ENCODE measurements at places on chromosomes 3 and 15.

- peaks cover 10% of the 10 kb centered on the region for H3K4me1 ChIP-seq
- H3K27me3 ChIP-seq = no peaks in the 10 kb centered on the region
- H3K36me3 ChIP-seq = no peaks in the 10 kb centered on the region
- no peak for DNase-seq
- H3K27ac ChIP-seq = no peak overlapping the region
These were observed 257.4 kb upstream of the CBLB start for GRCh38 chr3:106126067-106126845.

DNA sequence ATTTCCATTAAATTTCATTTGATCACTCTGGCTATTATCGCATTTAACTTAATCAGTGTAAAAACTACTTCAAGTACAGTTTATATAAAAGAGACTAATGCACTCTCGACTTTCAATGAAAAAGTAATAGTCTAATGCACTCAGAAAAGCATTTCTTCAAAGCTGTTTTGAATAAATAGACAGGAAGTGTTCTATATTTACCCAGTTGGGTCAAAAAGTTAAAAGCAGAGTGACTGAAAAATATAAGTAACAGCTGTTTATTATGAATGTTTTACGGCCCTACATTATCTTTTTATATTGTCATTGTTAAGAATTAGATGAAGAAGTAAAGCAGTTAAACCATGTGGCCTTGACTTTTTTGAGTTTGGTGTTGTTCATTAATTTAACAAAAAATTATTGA, 391.8 kb downstream of the ZPLD1 start:
- no peaks in the 10 kb centered on the region for H3K36me3 ChIP-seq
- DNase-seq = no peak
- no peak overlapping the region for H3K4me3 ChIP-seq
- H3K27me3 ChIP-seq = no peaks in the 10 kb centered on the region

- H3K27ac ChIP-seq = no peak overlapping the region
- peaks cover 93% of the 10 kb centered on the region for H3K27me3 ChIP-seq
- no peaks in the 10 kb centered on the region for H3K36me3 ChIP-seq
- H3K4me3 ChIP-seq = no peak overlapping the region
- no peak for DNase-seq
These were observed 184.8 kb downstream of the LSAMP start for GRCh38 chr3:116260491-116260890.

GRCh38 chr15:50500352-50500751, 46.1 kb downstream of the USP50 start:
- no peak overlapping the region for H3K4me3 ChIP-seq
- DNase-seq = no peak

GRCh38 chr3:61110576-61110975, 140.7 kb downstream of the FHIT start:
- peaks cover 4% of the 10 kb centered on the region for H3K4me1 ChIP-seq
- no peaks in the 10 kb centered on the region for H3K36me3 ChIP-seq
- no peak overlapping the region for H3K4me3 ChIP-seq
- DNase-seq = no peak
- no peak overlapping the region for H3K27ac ChIP-seq

DNA sequence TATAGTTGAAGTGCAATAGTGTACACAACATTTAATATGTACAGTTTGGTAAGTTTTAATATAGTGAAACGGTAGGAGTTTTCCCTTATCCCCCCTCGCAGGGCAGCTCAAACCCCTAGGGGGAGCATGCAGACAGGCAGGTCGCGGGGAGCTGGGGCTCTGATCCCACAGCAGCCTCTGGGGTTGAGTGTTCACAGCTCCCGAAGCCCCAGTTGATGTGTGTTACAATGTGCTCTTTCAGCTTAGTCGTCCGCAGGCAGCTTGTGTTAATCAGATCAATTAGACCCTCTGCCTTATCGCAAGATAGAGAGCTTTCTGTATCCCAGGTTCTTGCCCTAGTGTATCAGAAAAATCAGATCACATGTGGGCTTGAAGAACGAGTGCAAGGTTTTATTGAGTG, 143.1 kb upstream of the CHRNA7 start:
- peak; percentile 64 for DNase-seq
- no peaks in the 10 kb centered on the region for H3K4me1 ChIP-seq
- no peak overlapping the region for H3K4me3 ChIP-seq

DNA sequence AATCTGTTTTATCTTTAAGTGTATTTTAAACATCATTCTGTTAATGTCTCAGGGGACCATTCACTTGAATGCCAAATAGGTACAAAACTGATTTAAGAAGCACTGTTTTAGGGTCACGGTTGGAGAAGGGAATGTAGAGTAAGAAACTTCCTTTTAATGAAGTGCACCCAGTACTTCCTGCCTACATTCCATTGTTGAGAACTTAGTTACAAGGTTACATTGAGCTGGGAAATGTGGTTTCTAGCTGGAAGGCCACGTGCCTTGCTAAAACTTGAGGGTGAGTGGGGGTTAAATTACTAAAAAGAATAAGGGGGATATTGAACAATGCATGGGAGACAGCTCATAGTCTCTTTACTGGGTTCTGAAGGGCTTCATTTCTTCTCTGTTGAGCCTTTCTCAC, 78.3 kb upstream of the TBC1D5 start:
- peaks cover 12% of the 10 kb centered on the region for H3K36me3 ChIP-seq
- no peak for DNase-seq
- H3K4me1 ChIP-seq = no peaks in the 10 kb centered on the region

GRCh38 chr3:160210799-160211221, 14.4 kb upstream of the C3orf80 start:
- no peaks in the 10 kb centered on the region for H3K36me3 ChIP-seq
- no peak for DNase-seq
- H3K4me3 ChIP-seq = no peak overlapping the region
- H3K27ac ChIP-seq = no peak overlapping the region

DNA sequence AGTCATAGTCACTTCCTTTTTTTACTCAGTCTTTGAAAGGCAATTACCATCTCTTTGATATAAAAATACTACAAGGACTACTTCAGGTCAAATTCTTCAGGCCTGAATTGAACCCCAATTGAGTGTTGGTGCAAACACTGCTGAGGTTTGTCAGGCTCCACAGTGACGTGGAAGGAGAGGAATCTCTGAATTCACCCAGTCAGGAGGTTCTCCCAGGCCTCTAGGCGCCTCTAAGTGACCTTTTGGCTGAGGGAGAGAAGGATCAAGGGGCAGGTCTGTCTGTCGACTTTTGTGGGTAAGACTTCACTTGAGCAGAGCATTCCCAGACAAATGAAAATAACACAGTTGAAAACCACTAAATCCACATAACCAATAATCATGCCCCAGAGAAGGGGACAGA, 227.6 kb upstream of the CHRNA7 start:
- H3K27me3 ChIP-seq = no peaks in the 10 kb centered on the region
- no peaks in the 10 kb centered on the region for H3K36me3 ChIP-seq
- no peak overlapping the region for H3K4me3 ChIP-seq
- no peak overlapping the region for H3K27ac ChIP-seq
- DNase-seq = no peak
- H3K4me1 ChIP-seq = no peaks in the 10 kb centered on the region

DNA sequence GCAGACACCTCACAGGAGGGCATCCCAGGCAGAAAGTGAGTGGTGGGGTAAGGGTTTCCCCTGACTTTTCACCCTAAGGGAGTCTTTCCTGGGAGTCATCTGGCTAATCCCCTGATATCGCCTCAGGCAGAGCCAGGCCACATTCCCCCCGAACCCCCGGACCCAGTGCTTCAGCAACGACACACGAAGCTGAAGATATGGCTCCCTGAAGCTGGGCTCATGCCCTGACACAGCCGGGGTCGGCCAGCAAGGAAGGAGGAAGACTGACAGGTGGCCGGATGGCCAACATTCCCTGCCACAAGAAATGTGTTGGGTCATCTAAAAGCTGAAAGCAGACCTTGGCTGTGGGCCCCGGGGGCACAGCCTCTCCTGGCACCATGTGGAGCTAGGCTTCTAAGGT, 14.4 kb downstream of the CHST13 start:
- no peak overlapping the region for H3K27ac ChIP-seq
- H3K27me3 ChIP-seq = no peaks in the 10 kb centered on the region
- no peaks in the 10 kb centered on the region for H3K4me1 ChIP-seq
- DNase-seq = peak; percentile 8
- H3K4me3 ChIP-seq = no peak overlapping the region

- no peak for DNase-seq
- peaks cover 37% of the 10 kb centered on the region for H3K36me3 ChIP-seq
- peaks cover 13% of the 10 kb centered on the region for H3K4me1 ChIP-seq
- peaks cover 4% of the 10 kb centered on the region for H3K27me3 ChIP-seq
- H3K27ac ChIP-seq = no peak overlapping the region
These were observed 72.0 kb downstream of the AKAP13 start for GRCh38 chr15:85452436-85452835.

DNA sequence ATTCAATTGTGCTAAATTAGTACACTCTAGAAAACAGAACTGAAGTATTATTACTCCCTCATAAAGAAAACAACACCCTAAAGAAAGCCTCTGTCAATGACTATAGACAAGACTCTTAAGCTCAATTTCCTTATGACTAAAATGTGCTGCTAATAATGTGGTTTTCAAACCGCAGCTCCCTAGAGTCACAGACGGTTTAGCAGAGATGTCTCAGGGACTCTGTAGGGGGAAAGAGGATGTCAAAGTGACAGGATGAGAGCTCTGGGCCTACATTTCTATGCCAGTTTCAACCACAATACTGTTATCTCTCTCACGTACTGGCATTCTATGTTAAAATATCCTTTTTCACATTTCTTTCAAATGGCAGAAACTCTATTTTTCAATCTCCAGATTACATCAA, 37.6 kb upstream of the WDR49 start:
- no peaks in the 10 kb centered on the region for H3K27me3 ChIP-seq
- no peak overlapping the region for H3K4me3 ChIP-seq
- H3K27ac ChIP-seq = no peak overlapping the region
- DNase-seq = no peak
- peaks cover 25% of the 10 kb centered on the region for H3K36me3 ChIP-seq

DNA sequence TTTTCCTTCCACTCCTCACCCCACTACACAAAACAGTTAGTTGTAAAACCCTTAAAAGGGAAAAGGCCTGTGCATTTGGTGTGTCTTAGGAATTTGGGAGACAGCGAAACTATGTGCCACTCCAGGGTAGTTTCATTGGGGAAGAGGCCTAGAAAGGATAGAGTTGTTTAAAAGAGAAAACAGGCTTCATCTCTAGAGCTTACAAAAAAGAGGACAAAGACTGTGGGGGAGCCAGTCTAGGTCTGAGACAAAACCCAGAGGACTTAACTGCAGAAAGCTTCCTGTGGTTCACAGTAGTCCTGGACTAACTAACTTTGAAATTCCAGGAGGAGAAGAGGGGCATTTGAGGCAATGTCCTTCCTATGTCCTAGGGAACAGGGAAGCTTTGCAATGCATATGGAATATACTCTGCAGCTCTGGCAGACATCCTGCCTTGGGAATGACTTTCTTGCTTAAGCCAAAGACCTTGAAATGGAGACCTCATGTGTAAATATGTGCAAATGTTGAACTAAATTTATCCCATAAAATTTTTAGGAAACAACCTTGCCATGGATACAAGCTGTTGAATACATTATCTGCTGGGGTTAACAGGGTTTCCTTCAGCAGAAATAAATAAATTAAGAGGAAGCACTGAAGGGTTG, 159.4 kb downstream of the LSAMP start:
- H3K27me3 ChIP-seq = no peaks in the 10 kb centered on the region
- H3K4me1 ChIP-seq = peaks cover 21% of the 10 kb centered on the region
- no peaks in the 10 kb centered on the region for H3K36me3 ChIP-seq
- no peak for DNase-seq

DNA sequence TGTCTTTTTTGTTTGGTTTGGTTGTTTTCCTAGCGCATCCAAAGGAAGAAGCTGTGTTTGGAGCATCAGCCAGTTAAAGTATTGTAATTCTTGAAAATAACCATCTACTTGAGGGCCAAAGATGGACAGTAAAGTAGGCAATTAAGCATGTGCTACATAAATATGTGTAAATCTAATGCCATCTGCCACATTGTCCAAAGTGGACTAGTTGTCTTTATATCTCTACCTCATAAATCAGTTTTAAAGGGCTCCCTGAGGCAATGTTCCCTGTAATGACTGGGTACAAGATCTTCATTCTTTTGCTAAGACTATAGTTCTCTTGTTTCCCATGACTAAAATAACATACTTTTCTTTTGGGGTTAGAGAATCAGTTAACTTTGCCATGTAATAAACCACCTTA, 460.0 kb upstream of the RARB start:
- no peaks in the 10 kb centered on the region for H3K4me1 ChIP-seq
- no peak for DNase-seq
- H3K4me3 ChIP-seq = no peak overlapping the region
- no peak overlapping the region for H3K27ac ChIP-seq
- H3K27me3 ChIP-seq = no peaks in the 10 kb centered on the region

DNA sequence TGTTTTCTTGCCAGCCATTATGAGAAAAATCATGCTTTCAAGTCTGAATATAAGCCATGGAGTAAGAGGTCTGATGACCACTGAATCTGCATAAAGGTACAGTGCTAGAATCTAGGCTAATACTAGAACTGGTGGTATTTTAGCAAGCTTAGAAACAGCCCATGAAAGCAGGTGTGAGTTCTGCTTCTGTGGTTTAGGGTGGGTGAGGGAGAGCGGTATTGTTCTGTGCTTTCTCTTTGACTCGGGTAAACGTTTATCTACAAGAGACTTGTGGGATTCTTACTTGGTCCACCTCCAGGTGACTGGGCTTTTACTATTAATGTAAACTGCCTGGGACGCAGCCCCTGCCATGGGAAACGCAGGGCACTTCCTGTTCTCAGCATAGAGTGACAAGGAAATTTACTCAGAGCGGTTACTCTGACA, 55.2 kb downstream of the PGPEP1L start:
- no peak overlapping the region for H3K27ac ChIP-seq
- peaks cover 51% of the 10 kb centered on the region for H3K36me3 ChIP-seq
- no peak overlapping the region for H3K4me3 ChIP-seq
- H3K4me1 ChIP-seq = no peaks in the 10 kb centered on the region

GRCh38 chr15:66563126-66563525, 2.7 kb downstream of the LCTL start:
- no peak for DNase-seq
- no peaks in the 10 kb centered on the region for H3K36me3 ChIP-seq
- no peak overlapping the region for H3K27ac ChIP-seq
- no peak overlapping the region for H3K4me3 ChIP-seq
- H3K4me1 ChIP-seq = peaks cover 32% of the 10 kb centered on the region

DNA sequence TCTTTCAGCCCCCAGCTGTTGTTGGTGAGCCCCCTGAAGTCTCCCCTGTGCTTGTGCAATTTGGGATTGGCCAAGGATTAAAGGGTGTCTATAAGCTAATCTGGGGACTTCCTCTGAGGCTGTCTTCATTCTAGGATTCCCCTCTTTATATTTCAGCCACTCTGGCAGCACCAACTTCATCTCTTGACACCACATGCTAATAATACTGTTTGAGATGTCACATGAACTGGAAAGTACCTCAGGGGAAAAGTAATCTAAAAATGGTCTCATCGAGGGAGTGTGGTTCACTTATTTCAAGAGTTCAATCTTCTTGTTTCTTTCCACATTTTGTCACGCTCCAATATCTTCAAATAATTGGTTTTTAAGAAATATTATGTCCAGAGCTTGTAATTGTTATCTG, 279.2 kb upstream of the TMC3 start:
- H3K27ac ChIP-seq = no peak overlapping the region
- no peak overlapping the region for H3K4me3 ChIP-seq
- H3K27me3 ChIP-seq = no peaks in the 10 kb centered on the region
- DNase-seq = no peak

GRCh38 chr15:88012233-88012632, 244.3 kb downstream of the NTRK3 start:
- H3K27ac ChIP-seq = no peak overlapping the region
- no peaks in the 10 kb centered on the region for H3K36me3 ChIP-seq
- peaks cover 25% of the 10 kb centered on the region for H3K4me1 ChIP-seq
- DNase-seq = no peak

Measured in WTC11 (cell line).